ENCODE measurements at places on chromosomes 11 and 22. TPM values are rescaled to one million over a fixed set of nuclear protein-coding genes. Genes with fewer than 3 reads are reported as not detected.

- no peak for DNase-seq
Measured at GRCh38 chr11:13942378-13942777, 20.1 kb upstream of the SPON1 start.

The XKR3 gene
- total RNA-seq, result not detected

DNA sequence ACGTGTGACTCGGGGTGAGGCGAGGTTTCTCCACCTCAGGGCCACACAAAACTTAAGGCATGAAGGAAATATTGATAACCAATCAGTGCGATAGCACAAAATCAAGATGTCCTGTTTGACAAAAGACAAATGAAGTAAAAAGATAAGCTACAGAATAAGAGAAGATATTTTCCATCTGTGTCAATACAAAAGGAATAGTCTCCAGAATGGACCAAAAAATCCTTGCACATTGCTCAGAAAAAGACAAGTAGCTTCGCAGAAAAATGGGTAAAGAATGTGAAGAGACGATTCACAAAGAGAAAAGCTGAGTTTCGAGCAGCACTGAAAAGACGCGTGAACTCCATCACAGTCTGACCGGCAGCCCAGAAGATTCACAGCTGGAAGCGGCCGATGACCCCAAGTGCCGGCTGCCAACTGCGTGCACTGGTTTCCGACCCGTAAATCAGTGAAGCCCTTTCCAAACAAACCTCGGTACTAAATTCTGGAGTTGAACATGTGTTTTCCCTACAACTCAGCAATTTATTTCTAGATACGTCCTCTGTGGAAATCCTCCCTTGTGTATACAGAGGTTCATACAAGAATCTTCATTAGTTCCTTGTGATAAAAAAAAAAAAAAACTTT, 308.4 kb downstream of the BRD1 start:
- DNase-seq, result no peak

DNA sequence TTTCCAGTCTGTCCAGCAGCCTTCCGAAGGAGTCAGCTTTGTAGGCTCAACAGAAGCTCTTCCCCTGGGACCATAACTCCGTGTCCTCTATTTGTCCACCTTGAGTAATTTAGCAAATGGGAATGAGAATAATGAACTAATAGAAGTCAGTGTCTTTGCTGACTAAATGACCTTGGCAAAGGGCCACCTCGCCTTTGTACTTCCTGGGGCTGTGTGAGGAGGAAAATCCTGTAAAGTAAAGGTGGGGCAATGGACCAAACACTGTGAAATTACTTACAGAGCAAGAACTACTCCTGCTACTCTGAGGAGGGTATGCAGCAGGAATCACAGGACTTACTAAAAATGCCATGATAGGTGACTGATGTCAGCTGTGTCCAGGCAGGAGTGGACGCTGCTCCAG, 36.2 kb upstream of the CSNK2A3 start:
- DNase-seq, result no peak

Measured in left ventricle myocardium inferior (tissue), 1 donor.